DMS53 (cell line): ENCODE measurements at places on chromosomes 6 and 20.
A peak's percentile ranks its signal among the peaks of the same experiment; 100 is the strongest.

- no peak for DNase-seq
These were observed 512.2 kb downstream of the CD109 start for GRCh38 chr6:74208239-74208638.

- DNase-seq, result no peak
These were observed 5.2 kb downstream of the TFAP2D start for GRCh38 chr6:50718566-50718965.

DNA sequence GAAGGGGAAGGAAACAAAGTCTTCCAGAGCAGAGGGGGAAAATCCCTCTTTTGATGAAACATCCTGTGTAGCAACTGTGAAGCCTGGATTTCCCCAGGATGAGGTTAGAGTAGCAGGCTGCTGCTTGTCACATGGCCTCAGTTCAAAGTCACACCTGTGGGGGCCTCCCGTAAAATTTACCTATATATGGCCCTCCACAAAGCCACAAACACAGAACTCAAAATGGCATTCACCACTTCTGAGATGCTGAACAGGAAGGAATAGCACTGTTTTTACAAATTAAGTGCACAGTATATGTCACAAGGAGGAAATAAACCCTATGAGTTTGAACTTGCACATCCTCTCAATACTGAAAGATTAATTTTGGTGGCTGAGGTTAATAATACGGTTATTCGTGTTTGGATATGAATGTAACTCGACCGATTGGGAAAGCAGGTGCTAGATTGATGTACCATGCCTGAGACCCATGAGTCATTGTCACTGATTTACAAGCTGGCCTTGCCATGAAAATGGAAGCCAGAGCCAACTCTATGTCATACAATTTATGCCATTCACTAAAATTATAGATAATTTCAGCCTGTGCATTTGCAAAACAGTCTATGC is 70.6 kb downstream of the SGK1 start:
- no peak for DNase-seq

- DNase-seq, result peak; percentile 73
These were observed 1.3 kb upstream of the CDYL start for GRCh38 chr6:4774715-4775493.

GRCh38 chr6:10626154-10626741 is 68.2 kb downstream of the C6orf52 start:
- no peak for DNase-seq

- no peak for DNase-seq
These were observed 15.4 kb upstream of the SNHG17 start for GRCh38 chr20:38450412-38450975.

DNA sequence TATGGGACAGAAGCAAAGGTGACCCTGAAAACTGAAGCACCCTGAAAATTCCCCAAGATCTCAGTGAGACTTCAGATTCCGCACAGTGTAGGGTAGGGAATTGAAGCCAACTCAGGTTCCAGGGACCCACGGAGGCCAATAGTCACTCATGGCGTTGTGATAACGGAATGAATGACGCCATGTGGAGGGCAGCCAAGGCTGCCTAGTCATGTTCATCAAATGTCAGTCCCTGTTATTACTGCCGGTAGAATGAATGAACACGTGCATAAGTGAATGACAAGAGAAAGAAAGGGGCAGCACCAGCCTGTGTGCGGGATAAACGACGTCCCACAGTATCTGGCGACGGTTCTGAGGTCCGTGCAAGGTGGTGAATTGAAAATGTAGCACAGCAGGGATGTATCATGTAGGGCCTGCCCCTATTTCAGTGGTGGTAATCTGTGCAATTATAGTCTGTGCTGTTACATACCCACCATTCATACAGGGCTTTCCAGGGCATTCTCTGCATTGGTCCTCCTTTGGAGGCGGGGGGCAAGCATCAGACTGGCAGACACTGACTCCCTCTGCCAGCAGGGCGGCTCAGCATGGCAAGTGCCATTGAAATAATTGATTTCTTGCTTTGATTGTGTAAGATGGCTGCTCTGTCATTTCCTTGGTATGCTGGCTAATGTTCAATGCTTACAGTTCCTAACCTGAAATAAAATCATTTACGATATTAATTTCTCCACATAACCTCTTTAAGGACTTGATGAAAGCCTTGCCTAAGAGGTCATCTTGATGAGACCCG is 386.9 kb downstream of the CDH4 start:
- no peak for DNase-seq

DNA sequence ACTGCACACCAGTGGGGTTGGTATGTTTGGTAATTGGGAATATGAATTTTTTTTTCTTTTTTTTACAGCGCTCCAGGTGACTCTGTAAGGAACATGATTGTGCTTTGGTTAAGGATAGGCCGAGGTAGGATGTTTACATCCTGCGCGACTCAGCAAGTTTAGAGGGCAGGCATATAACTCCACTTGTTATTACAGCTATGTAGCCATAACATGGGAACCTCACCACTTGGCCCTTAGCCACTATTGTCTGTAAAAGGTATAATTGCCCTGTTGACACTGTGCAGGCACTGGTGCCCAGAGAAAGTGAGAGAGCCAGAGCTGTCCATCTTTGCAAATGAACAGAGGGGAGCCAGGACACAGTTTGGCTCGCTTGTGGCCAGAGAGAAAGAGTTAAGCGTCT is 172.9 kb downstream of the MCHR2 start:
- DNase-seq, result peak; percentile 47
